ENCODE measurements at places on chromosomes 3 and 15.

- DNase-seq: no peak
Observed at GRCh38 chr15:88341006-88341405, 84.5 kb upstream of the NTRK3 start.

DNA sequence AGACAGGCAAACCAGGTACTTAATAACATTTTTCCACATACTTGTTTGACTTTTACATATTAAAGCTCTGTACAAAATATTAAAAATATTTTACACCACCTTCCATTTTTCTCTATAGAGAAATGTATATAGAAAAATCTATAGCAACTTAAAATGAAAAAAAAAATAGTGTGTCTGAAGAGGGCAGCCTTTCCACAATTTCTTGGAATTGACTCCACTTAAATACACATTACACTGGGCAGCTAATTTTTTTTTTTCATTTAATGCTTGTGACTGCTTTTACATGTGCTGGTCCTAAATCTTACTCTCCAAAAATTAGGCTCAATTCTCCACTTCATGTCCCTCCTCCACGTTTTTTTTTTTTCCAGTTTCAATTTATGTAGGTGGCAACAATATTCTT, 427.0 kb upstream of the RBMS3 start:
- DNase-seq: no peak

- DNase-seq: no peak
Observed at GRCh38 chr15:25799906-25800700, 63.0 kb downstream of the ATP10A start.

GRCh38 chr3:129940086-129940485, 34.4 kb upstream of the TRH start:
- DNase-seq: no peak

DNA sequence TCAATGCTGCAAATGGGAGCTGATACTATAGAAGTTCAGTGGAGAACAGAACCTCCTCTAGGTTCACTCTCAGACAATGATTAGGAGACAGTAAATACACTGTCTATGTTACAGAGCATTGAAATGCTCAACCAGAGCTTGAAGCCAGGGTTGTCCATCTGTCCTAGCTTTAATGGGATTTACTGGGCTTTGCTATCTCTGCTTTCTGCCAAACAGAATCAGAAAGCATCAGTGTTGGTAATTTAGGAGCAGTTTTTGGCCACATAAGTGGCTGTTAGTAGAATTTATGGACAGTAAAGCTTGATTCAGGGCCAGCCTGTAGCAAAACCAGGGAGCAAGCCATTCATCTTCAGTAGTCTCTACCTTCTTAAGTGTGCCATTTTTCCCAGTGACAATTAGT, 396.3 kb downstream of the LSAMP start:
- DNase-seq: no peak

- DNase-seq: no peak
Observed at GRCh38 chr3:192009903-192010302, 548.9 kb downstream of the PYDC2 start.

- no peak for DNase-seq
Observed at GRCh38 chr15:87209891-87210689, 1046.4 kb downstream of the NTRK3 start.

GRCh38 chr3:24237971-24238706, 256.5 kb downstream of the THRB start:
- DNase-seq: no peak

DNA sequence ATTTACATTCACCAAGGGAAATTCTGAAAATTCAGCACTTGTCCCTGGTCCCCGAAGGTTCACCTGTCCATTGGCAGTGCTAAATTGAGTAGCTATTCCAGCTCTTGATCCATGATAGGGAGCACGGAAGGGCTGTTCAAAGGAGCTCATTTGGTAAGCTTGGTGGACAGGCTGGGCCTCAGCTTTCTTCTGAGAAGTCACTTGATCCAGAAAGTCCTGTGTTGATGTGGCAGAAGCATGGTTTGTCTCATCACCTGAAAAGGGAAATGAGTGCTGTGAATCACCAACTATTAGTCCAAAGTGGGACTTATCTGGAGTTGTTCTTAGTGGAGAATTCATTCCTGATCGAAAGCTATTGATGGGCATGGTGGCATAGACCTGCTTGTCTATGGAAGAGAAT, 19.9 kb upstream of the SLC12A8 start:
- DNase-seq: no peak

DNA sequence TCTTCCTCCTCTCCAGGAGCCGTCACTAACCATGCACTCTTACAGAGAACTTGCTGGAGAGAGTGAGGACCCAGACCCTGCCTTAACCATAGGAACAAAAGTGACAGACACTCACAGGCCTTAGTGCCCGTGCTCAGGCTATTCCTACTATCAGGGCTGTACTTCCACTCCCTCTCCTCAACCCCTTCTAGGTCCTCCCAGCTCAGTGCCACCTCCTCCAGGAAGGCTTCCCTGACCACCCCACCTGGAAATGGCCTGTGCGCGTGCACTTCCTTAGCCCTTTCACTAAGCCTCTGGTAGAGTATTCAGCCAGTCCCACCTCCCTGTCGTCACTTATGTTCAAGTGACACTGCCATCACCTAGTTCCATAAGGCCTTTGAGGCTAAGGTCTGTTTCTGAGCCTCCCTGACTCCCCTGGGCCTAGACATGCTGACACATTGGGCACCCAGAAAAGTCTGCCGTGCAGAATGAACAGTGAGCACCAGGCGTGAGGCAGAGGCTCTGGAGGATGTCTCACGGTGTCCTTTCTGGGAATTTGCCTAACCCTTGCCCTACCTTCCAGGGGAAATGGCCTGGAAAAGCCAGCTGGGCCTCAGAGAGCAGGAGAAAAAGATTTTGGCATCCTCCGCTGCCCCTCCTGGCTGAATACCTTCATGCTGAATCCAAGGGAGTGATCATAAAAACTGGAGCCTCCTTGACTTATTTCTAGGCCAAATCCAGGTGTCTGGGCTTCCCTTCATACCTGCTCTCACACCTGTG, 108.6 kb upstream of the SMAD3 start:
- DNase-seq: no peak

DNA sequence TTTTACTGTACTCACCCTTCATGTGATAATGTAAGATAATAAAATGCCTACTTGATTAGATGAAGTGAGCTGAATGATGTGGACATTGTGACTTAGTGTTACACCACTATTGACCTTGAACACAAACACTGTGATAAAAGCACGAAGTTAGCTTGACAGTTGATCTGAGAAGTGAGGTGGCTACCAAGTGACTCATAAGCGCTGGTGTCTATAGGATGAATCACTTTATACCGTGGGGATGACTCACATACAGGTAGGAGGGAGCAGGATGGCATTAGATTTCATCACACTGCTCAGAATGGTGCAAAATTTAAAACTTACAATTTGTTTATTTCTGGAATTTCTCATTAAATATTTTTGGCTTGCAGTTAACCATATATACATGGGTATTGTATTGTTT, 174.7 kb upstream of the CNTN3 start:
- DNase-seq: no peak

- DNase-seq: no peak
Observed at GRCh38 chr15:85780225-85780985, 14.3 kb downstream of the KLHL25 start.

GRCh38 chr3:160400702-160401150, 1.3 kb downstream of the SMC4 start:
- no peak for DNase-seq

DNA sequence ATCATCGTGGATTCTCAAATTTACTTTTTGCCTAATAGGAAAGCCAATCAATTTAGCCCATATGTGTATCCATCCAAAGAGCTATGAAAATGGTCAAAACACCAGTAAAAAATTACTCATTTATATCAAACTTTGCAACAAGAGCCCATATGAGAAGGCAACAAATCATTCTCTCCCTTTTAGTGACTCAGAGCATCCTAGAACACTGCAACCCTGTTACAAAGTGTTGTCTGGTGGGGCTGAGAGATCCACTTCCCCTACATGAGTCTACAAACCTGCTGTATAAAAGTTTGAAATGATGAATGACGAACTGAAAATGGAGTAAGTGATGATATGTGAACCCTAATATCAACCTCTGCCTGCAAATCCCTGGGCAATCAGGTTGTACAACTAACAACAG, 23.3 kb downstream of the PDZRN3 start:
- DNase-seq: no peak

DNA sequence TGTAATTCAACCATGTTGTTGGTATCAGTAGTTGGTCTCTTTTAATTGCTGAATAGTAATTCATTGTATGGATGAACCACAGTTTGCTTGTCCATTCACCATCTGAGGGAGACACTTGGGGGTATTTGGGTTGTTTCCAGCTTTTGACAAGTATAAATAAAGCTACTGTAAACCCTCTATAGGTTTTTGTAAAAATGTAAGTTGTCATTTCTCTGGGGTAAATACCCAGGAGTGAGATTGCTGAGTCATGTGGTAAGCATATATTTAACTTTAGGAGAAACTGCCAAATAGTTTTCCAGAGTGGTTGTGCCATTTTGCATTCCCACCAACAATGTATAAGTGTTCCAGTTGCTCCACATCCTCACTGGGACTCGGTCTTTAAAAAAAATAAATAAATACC, 15.4 kb upstream of the LHFPL4 start:
- DNase-seq: no peak

DNA sequence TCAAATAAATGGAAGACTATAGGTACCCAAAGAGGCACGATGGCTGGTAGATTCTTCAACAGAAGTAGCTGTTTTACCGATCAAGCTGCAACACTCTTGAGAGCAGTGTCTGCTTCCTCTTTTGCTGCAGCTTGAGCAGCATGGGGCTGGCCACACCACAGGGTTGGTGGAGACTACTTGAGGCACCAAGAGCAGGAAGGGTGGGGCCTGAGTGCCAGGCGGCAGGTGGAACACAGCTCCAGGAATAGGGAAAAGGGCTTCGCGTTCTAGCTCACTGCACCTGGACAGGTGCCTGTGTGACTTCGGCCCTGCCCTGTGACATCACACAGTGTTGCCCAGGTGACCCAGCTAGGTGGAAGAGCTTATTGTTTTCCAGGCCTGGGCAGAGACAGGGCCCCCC, at the start of gene CCDC33:
Gene CCDC33, plus strand, starts transcription at position 365 of the 400 bp plus-strand sequence. CDS start 394 bp downstream, outside the sequence.
- DNase-seq: no peak

DNA sequence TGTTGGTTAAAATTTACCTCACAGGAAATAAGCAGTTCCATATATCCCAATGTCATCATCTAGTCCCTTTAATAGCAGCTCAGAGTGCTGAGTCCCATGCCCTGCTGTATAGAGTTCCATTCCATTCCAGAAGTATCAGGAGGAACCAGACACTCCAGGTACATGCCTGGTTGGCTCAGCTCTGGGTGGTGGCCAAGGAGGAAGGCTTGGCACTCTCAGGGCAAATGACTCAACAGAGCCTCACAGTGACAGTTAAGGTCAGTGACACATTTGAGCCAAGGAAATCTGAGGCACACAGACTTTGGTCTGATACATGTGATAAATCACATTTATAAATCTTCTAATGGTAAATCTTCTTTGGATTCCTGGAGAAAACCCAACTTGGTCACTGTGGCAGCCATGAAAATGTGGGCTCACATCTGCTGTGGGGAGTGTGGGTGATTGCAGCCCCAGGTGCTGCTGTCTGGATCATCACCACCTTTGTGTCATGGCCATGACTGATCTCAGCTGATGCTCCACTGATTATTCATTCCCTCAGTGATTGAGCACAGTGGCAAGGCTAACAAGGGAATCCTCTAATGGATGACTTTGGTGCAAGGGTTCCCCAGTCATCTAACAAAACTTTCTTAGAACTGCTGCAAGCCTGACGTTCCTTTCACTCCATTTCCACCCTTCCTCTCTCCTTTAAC, 9.3 kb downstream of the HHLA2 start:
- DNase-seq: no peak

- DNase-seq: no peak
Observed at GRCh38 chr15:95972041-95972553, 358.4 kb upstream of the NR2F2 start.

DNA sequence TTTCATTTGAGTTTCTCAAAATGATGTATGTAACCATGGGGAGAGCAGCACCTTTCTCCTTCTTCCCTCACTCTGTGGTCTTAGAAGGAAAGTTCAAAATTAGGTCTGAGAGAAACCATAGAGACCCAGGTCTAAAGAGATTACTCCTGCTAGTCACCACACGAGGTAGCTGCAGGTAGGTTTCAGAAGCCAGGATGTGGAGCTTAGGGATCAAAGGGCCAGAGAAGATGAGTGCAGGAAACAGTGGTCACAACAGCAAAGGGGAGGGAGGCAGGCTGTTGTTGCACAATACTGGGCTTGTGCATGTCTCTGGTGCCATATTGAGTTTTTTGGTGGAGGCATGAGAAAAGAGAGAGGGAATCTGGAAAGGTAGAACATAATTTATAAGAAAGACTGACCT, 583.6 kb downstream of the AGBL1 start:
- no peak for DNase-seq

DNA sequence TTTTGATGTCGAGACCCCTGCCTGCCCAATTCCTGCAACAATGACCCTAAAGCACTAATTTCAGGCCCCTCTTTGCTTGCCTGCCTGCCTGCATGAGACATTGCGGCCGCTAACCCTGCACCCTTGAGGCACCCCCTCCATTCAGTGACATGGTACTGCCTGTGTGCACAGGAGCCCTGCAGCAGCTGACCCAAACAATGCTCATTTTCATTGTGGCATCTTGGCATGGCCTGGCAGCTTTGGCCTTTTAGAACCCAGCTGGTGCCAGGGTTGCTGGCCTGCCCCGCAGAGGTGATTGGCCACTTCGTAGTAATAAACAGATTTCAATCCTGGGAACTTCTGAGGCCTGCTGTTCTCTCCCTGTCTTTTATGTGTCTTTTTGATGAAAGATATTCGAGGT, 33.8 kb downstream of the SLCO3A1 start:
- no peak for DNase-seq

DNA sequence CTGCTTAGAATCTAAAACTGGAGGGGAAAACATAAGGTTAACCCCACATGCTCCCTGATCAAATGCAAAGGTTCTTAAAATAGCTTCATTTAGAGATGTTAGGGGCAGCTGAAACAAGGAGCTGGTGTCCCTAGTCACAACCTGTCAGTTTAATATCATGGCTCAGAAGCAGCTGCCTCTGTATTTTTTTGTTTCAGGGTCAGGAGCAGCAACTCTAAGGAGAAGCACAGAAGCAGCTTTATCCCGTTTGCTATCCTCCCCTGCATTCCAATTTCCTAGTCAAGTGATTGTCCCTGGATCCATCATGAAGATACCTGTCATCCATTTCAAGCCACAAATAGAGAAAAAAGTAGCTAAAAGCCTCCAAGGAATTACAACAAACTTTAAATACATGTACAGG, 4.1 kb downstream of the FILIP1L start:
- DNase-seq: no peak

DNA sequence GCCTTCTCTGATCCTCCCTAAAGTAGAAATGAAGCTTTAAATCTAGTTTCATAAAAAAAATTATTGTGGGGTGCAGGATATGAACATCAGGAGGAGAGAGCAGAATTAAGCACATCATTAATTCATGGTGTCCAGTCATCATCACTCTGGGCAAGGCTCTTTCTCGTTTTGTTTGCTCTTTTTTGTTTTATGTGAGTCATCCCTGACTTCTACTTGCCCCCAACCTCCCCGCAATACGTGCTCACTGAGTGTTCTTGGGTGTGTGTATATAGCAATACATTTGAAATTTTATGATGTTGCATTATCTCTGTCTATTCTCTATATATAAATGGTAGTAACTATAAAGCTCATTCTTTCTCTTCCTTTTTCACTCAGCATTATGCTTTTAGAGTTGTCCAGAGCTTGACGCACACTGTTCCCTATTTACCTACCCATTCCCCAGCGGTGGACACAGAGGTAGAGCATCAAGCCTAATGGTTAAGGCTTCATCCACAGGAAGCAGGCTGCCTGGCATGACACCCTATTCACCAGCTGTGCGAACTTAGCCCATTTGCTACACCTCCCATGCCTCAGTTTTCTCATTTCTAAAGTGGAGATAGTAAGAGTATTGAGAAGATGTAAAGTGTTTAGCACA, 72.3 kb downstream of the CD200R1L start:
- no peak for DNase-seq

- no peak for DNase-seq
Observed at GRCh38 chr3:137987723-137988122, 22.2 kb upstream of the CLDN18 start.

All from T follicular helper cell (primary cell).